ENCODE measurements at places on chromosomes 11 and 22.

- no peak for DNase-seq
These were observed 15.6 kb upstream of the ZNF280A start for GRCh38 chr22:22535662-22536061.

- no peak for DNase-seq
These were observed 13.8 kb downstream of the OR5B21 start for GRCh38 chr11:58494101-58494500.

DNA sequence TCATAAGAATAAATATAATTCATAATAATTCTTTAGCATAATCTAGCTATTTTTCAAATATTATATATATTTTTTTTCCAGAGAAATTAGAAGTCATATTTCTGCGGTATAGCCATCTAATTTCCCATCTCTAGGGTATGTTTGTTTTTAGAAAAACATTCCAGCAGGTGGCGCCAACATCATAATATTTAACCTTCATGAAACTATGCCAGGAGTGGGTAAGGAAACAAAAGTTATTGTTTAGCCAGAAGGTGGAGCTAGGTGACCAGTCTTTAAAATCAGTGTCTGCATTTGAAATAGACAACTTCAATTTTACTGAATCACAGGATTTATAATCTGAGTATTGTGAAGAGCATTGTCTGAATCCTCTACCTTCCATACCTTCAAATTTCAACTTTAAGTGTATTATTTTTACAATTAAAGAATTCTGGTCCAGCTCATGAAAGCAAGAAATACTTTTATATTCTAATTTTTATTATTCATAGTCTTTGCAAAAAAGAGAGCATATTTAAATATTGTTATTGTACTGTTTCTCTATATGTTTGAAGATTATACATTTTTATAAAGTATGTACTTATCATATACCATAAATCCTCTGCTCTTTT, 15.7 kb upstream of the CCDC179 start:
- no peak for DNase-seq

- DNase-seq, result no peak
These were observed 27.5 kb upstream of the PLAAT3 start for GRCh38 chr11:63641727-63642126.

GRCh38 chr11:15629690-15630321, 515.1 kb downstream of the INSC start:
- no peak for DNase-seq

DNA sequence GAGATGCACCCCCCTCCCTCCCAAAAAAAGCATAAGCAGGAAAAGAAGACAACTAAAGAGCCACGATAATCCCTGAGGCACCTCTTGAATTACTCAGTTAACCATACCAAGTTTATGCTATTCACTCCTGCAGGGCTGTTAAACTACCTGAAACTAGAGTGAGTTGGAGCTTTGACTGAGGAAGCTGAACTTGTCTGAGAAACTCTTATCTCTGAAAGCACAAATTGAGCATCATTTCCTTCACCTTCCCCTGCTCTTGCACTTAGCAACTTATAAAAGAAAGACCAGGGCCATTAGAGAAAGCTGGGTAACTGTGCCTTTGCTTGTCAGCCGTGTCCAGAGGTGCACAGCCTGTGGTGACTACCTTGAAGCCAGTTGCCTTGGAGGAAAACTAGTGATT, 745.6 kb downstream of the NELL1 start:
- DNase-seq, result no peak

DNA sequence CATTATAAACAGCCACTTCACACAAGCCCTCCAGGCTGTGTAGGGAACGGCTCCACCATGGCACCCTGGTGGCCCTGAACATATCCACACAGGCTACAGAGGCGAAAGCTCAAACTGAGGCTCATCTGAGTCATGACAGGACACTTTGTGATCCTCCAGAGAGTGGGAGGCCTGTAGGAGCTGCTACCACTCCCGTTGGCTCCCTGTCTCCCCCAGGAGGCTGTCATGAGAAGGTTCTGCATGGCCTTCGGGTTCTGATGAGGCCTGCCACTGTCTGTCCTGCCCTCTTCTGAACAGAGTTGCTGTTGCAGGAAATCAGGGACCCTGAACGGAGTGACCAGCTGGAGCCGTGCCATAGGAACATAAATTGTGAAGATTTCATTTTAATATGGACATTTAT, 23.8 kb upstream of the ALDH3B2 start:
- DNase-seq, result no peak

- no peak for DNase-seq
These were observed 6.2 kb upstream of the YPEL1 start for GRCh38 chr22:21741790-21742189.

GRCh38 chr11:88359541-88359940, 22.0 kb upstream of the CTSC start:
- no peak for DNase-seq

GRCh38 chr11:100619484-100619883, 67.6 kb upstream of the ARHGAP42 start:
- no peak for DNase-seq

- DNase-seq, result no peak
These were observed 8.2 kb downstream of the C11orf21 start for GRCh38 chr11:2293531-2293971.

DNA sequence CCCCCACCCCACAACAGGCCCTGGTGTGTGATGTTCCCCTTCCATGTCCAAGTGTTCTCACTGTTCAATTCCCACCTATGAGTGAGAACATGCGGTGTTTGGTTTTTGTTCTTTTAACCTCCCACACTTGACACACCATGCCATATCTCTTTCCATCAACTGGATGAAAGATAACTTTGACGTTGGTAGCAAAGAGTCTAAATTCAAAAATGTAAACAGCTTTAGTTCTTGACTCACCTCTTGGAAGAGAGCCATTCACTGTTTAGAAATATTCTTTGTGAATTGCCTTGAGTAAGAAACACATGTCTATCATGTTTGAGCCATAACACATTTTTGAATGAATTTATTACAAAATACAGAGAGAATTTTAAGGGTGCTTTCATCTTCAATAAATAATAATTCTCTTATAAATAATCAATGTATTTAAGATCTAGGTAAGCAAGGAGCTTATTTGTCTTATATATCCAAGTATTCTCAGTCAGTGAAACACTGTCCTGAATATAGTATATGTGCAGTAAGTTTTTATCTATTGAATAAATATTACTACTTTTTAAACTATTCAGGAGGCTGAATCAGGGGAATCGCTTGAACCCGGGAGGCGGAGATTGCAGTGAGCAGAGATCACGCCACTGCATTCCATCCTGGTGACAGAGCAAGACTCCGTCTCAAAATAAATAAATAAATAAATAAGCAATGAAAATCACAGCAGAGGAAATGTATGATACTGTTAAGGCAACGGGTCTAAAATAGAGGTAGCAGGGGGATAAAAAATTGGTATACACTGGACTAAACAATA, 6.7 kb downstream of the CARD18 start:
- DNase-seq, result no peak

All from hypothalamus (tissue), 51 donors.